ENCODE measurements at places on chromosomes 1 and 21.
A peak's percentile ranks its signal among the peaks of the same experiment; 100 is the strongest.

DNA sequence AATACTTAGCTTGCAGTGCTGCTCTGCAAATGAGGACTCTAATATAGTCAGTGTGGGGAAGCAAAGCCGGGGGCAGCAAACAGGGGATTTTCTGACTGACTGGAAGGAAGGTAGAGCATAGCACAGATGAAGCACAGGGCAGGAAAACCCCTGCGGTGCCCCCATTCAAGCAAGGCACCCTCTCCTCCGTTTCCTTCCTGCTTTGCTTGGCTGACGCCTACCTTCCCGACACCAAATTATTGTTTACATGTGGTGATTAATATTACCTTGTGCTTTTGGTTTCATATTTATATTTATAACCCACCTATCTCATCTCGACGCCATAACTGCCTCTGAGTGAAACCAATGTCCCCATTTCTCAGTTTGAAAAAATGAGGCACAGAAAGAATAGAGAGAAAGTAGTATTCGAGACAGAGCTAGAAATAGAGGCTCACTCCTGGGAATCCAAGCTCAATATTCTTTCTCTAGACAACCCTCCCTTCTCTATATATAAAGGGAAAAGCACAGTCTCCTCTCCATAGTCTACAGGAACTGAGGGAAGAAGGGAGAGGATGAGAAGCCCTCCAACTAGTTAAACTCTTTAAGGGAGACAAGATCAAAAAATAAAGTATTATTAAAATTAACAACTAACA is 41.3 kb downstream of the PIK3C2B start:
- no peak for DNase-seq

GRCh38 chr1:121440993-121441392 is 256.2 kb downstream of the SRGAP2C start:
- DNase-seq = no peak

DNA sequence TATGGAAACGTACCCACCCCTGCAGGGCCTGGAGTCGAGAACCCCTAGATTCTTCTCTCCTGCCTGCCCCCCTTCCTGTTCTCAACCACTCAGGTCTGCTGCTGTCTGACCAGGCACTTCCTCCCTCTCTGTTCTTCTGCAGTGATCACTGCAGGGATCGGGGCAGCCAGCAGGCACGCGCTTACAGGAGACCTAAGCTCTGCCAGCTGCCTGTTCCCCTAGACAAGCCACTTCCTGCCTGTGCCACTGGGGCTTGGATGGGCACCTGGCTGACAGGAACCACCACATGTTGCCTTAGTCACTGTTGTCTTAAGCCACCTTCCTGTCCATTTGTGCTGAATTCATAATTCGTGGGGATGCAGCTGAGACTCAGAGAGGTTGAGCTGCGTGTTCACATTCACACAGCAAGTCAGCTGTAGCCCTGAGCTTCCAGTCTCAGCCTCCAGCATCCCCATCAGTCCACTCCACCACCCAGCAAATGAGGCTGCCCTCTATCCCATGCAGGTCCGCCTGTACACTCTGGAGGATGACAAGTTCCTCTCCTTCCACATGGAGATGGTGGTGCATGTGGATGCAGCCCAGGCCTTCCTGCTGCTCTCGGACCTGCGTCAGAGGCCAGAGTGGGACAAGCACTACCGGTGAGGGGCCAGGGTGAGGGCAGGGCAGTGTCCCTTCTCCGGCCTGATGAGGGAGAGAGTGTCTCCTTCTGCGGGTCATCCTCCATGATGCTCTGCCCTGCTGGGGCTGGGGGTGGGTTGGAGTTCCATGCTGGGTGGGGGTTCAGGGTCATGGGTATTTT is 18.6 kb downstream of the FAM151A start:
- no peak for DNase-seq

GRCh38 chr1:110879758-110880606 is 7.0 kb downstream of the CD53 start:
- DNase-seq = no peak

DNA sequence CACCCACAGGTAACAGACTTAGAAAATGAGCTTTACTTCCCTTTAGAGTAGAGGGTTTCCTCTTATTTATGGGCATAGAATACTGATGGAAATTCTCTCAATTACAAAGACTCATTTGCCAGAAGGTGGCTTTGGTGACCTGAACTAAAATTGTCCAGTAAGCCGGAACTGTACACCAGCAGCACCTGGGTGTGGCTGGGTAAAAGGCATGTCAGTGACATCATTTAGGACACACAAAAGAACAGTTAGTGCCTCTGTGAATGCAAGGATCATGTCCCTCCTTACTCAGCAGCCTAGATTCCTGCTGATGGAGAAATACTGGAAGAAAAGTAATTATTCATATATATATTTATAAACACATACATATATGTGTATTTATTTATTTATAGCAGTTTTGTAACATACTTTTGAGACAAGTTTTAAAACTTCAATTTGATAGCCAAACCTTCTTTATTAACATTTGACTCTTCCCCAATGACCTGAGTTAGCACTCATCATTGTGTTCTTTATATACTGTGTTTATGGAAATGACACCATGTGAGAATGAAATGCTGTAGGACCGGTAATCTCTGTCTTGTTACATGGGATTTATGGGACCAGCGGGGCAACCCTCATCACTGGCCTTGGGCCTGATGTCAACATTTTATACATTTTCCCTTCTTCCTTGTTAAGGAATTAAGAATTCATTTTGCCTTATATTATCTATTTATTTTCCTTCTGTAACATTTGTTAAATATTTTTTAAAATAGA is 274.4 kb downstream of the BRINP2 start:
- DNase-seq = no peak

GRCh38 chr1:39087435-39087834 is 61.3 kb downstream of the NDUFS5 start:
- DNase-seq = no peak

DNA sequence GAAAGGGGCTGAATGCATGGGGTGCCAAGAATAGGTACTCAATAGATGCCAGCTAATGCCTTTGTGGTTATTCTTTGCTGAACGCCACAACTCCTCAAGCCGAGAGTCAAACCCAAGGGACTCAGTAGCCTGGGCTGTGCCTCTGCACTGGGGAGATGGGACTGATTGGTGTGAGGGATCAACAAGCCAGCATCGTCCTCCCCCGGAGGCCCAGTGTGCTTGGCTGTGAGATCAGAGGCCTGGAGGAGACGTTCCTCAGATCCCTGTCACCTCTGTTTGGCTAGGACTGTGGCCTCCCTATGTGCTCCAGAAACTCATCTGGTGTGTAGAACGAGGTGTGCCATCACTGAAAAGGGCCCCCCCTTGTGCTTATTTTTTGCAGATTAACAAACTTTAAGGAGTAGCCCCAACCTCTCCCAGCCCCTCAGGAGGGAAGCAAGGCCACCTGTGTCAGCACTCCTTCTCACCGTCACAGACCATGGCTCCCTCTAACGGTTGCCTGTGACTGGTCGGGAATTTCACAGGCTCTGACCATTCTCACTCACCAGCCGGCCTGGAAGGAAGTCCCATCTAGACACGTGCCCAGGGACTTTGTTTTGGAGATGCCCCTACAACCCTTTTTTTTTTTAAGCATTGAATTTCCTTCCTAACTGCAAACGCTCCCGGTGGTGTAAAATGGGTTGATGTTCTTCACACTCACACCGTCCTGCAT is 194.0 kb upstream of the VAMP3 start:
- no peak for DNase-seq

GRCh38 chr1:214709241-214709640 is 106.2 kb downstream of the CENPF start:
- DNase-seq = no peak

- no peak for DNase-seq
Observed at GRCh38 chr1:150906329-150906728, 19.4 kb downstream of the CTXND2 start.

DNA sequence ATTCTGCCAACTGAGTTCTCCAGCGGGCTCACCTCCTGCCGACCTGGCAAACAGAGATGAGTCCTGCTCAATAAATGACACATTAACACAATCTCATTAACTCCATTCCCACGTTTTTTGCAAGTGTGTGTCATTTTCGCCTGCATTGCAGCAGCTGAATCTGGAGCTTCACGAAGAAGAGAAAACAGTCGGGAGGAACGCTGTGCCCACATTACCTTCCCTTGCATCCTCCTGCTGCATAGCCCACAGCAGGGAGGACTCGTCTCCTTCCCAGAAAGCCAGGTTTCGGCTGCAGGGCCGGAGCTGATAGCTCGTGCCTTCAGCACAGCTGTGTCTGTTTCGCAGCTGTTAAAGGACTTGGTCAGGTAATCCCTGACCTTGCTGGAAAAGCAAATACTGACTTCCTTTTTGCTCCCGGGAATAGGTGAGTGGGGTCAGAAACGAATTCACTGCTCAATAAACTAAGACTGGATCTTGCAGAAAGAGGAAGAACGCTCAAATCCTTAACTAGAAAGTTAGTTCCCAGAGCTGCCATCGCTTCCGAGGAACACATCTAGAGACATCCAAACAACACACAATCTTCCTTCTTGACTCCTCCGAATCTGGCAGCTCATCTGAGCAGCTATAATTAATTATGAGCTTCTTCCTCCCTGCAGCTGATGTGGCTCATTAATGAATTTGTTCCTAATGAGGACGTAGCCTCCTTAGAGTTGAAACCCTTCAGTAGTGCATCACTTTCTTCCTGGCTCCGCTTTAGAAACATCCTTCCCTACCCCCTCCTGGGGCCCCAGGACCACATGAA is 33.0 kb downstream of the KANK4 start:
- DNase-seq = no peak

DNA sequence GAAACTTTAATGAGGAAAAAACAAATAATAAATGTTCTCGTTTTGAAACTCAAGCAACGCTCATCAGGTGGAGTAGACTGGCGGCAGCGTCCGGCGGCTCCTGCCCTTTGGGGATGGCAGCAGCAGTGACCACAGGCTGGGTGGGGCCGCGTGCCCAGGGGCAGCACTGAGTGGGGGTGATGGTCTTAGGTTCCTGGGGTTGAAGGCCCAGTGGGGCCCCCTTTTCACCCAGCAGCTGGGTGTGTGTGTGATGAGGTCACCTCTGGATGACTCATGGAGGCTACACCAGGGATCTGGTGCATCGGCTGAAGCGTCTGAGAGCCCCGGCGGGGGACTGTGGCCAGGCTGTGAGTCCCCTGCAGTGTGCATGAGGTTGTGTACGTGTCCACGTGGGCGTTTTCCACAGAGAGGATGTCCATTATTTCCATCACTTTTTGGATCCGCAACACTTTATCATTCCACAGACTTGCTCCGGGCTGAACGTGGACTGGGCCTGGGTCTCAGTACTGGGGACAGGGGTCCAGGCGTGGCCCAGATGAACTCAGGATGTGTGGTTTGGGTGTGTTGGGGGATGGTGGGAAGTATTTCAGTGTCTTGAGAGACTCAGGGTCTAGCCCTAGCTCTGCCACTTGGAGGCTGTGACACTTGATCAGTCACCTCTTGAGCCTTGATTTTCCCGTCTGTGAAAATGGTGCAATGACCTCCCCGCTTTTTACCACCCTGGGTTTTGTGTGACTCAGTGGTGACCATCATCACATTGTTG is 25.6 kb downstream of the LDLRAP1 start:
- DNase-seq = peak; percentile 23

- DNase-seq = no peak
Observed at GRCh38 chr1:180615493-180616290, 16.1 kb upstream of the XPR1 start.

GRCh38 chr1:18452550-18452949 is 28.2 kb upstream of the KLHDC7A start:
- peak; percentile 52 for DNase-seq

- DNase-seq = peak; percentile 96
Observed at GRCh38 chr1:93591676-93592550, 89.7 kb downstream of the BCAR3 start.

DNA sequence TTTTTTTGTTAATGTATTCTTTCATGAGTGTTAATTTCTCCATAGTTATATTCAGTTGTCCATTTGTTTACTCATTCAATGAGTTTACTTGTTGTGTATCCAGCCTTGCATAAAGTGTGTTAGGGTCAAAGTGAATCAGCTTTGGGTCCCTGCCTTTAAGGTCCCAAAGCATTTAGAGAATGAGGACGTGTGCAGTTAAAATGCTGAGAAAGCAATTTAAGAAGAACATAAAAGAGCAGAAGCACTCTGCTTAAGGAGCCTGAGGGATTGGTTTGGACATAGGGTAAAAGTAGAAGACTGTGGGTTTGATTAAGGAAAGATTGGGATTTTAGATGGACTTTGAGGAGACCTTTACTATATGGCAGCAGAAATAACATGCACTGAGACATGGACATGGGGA is 3.5 kb downstream of the OR14I1 start:
- no peak for DNase-seq

GRCh38 chr1:22828484-22829308 is 118.1 kb downstream of the EPHB2 start:
- peak; percentile 27 for DNase-seq

DNA sequence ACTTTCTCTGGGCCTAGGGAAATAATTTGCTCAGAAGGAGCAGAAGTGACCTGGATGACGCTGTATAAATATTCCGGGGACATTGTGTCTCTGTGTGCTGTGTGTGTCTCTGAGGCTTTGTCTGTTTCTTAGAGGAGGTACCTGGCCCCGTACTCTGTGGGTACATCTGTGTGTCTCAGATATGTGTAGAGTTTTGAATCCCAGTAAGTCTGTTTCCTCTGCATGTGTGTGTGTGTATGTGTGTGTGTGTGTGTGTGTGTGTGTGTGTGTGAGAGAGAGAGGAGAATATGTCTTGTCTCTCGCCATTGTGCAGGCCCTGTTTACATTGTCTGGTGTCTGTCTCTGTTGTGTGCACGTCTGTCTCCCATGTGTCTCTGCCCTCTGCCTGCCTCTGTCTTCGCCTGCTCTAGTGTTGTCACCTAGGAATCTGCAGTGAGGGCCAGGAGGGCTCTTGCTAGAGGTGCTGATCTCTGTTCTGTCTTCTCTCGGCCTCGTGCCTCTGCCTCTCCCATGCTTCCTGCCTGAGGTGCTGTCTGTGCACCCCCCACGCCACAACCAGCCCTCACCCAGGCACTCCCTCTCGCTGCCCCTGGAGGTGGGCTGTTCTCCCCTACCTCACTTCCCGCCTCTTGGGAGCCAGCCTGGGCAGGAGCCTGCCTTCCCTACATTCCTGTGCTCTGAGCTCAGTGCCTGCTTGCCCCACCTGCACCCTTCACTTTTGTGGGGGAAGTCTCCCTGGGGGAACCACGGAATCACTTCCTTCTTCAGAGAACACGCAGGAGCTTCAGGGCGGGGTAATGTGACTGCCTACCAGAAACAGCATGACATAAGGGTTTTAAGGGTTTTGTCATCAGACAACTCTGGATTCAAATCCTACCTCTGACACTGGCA is 5.9 kb downstream of the MAP7D1 start:
- DNase-seq = peak; percentile 37

GRCh38 chr1:155086128-155086741 is 7.6 kb downstream of the EFNA3 start:
- peak; percentile 59 for DNase-seq

GRCh38 chr1:213374369-213374768 is 323.3 kb downstream of the RPS6KC1 start:
- peak; percentile 21 for DNase-seq

DNA sequence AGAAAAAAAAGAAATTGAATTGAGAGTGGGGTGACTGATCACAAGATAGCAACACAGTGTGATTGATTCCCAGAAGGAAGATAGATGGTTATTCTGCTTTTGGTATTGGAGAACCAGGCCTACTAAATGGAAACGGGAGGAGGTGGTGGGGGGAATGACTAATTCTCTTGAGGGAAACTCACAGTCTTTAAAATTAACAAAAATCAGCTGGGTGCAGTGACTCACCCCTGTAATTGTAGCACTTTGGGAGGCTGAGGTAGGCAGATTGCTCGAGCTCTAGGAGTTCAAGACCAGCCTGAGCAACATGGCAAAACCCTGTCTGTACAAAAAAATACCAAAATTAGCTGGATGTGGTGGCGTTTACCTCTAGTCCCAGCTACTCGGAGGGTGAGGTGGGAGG is 134.6 kb upstream of the PDE4B start:
- DNase-seq = no peak

Measured in Caki2 (cell line).